Natural killer cell treated with Interleukin-12 subunit alpha and Interleukin-12 subunit beta and Interleukin-15 and Interleukin-18, amount 100 ng/mL, for 72 hours (primary cell): ENCODE measurements at places on chromosomes 3 and 15. TPM values are rescaled to one million over a fixed set of nuclear protein-coding genes. Genes with fewer than 3 reads are reported as not detected.

Gene SCG5
- 3.8 TPM for total RNA-seq

Gene ST8SIA2
- not detected for total RNA-seq

Gene PAQR5
- total RNA-seq: not detected

Gene TTC21A
- total RNA-seq: 0.12 TPM

Gene LMAN1L
- 3.4 TPM for total RNA-seq
